T-cell (primary cell): ENCODE measurements at places on chromosomes 12 and 14.

- peak; percentile 74 for DNase-seq
These were observed 1101.2 kb upstream of the TMEM132C start for GRCh38 chr12:127165567-127166392.

- no peak for DNase-seq
These were observed 991.2 kb downstream of the VRK1 start for GRCh38 chr14:97788364-97788763.

DNA sequence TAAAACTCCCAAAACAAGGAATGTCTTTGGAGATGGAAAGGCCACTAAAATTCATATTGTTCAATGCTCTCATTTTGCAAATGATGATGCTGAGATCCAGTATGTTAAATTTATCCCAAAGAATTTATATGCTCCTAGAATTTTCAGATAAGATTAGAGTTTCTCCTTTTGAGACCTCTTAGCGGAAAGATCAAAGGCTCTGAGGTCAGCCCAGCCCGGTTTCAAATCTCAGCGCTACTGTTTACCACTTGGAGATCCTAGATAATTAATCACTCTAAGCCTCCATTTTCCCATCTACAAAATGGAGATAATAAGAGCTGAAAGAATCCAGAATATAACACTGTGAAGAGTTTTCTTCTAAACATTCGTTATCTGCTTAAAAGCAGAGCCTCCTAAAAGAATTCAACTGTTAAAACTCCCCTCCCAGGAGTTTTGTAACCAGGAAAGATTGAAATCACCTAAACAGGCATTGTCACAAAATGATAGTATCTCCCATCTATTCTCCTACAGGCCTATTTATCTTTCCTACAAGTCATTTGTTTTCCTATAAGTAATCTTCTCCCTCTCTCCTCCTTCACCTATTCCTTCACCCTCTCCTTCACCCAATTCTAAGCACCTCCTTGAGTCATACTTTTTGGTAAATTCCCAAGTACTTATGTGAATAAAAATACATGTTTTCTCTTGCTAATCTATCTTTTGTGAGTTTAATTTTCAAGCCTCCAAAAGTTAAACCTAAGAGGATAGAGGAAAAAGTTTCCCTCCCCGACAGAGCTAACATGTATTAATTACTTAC lies 16.7 kb downstream of the DUSP6 start:
- DNase-seq: no peak

GRCh38 chr12:69196302-69197288 lies 42.8 kb upstream of the CPSF6 start:
- no peak for DNase-seq

- DNase-seq: no peak
These were observed 529.6 kb upstream of the TBX3 start for GRCh38 chr12:115213538-115214016.

GRCh38 chr14:67111022-67111421 lies 78.2 kb upstream of the GARIN2 start:
- no peak for DNase-seq

DNA sequence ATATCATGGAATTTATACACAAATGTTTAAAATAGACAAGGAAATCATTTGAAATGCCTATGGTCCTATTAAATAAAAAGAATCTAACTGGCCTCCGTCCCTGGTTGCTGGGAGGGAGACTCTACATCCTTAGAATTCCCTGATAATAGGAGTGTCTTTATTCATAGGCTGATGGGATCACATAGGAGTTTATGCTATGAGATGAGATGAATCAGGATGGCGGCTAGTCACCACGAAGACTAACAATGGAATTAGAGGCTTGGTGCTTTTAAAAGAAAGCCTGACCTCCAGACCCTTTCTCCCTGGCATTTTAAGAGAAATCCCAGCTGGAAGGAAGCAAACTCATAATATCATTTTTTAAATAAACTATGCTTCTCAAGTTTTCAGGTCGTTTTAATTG lies 69.7 kb downstream of the SEC23A start:
- no peak for DNase-seq

DNA sequence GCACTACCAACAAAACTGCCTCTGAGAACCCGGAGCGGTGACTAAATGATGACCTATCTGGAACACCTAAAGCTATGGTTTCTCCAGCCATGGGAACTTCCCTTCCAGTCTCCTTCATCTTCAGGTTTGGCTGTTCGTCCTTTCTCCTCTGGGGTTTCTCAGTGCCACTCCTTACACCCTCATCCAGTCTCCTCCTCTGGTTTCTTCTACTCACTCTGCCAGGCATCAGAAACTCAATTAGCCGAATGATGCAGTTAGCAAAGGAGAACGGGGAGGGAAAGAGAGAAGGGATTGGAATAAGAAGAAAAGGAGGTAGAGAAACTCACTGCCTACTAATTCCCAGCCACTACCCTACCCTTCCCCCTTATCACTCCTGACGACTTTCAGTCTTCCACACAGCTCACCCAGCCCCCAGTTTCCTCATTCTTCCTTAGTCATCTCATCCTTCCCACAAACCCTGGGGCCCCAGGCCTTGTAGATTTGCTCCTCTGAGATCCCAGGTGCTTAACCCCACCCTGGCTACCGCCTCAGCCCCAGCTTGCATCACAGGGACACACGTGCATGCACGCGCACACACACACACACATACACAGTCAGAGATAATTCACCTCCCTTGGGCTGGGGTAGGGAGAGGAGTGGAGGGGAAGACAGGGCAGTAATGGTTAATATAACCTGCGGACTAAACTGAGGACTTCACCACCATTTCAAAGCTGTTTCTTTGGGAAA lies 13.0 kb downstream of the FGD6 start:
- no peak for DNase-seq

DNA sequence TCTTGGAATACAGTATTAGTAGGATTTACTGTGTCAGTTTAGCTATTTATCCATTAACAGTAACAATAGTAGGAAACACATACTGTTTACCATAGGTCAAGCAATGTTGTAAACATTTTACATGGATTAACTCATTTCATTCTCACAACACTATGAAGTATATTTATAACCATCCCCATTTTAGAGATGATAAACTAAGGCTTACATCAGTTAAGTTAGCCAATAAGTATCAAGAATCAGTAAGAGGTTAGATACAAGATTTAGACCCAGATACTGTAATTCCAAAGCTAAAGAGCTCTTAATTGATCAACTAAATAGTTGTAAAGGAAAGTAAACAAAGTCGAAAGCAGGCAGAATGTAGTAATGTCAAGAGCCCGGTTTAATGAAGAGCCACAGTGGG lies 1.1 kb downstream of the SYNJ2BP start:
- no peak for DNase-seq

GRCh38 chr14:85428926-85429325 lies 101.0 kb upstream of the FLRT2 start:
- no peak for DNase-seq

GRCh38 chr14:68249661-68250451 lies 430.3 kb downstream of the RAD51B start:
- no peak for DNase-seq

DNA sequence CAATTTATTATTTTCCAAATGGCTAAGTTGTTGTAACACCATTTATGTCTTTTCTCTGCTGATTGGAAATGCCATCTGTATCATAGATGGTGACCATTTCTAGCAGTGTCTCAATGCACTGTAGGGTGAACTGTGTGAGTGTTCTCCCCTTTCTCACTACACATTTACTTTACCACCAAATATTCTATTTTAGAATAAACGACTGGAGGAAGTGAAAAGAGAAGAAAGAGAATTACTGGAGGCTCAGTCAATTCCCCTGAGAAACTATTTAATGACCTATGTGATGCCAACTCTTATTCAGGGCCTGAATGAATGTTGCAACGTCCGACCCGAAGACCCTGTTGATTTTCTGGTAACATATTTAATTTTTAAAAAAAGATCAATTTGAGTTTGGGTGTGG lies 15.5 kb upstream of the PAPOLA start:
- DNase-seq: no peak

GRCh38 chr12:116244001-116244400 lies 33.5 kb downstream of the MED13L start:
- DNase-seq: no peak

GRCh38 chr12:132163041-132163910 lies 19.0 kb downstream of the NOC4L start:
- DNase-seq: no peak

DNA sequence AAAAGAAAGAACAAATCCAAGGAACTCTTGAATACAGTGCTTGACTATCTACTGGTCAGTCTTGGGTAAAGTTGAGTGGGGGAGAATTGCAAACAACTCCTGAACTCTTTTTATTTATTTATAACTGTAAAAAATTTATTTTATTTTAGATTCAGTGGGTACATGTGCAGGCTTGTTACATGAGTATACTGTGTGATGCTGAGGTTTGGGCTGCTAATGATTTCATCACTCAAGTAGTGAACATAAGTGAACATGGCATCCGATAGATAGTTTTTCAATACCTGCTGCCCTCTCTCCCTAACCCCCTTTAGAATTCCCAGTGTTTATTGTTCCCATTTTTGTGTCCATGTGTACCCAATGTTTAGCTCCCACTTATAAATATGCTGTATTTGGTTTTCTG lies 3.2 kb upstream of the GSG1 start:
- DNase-seq: no peak
